Osteoblast (primary cell): ENCODE measurements at places on chromosomes 3 and 15. TPM values are rescaled to one million over a fixed set of nuclear protein-coding genes. Genes with fewer than 3 reads are reported as not detected.

The TYRO3 gene
- total RNA-seq, result 6.2 and 6.8 TPM in 2 replicates

The MAPKAPK3 gene
- 56.5 and 66.6 TPM in 2 replicates for total RNA-seq

The AP4E1 gene
- total RNA-seq, result 19.2 and 23.3 TPM in 2 replicates

The NLGN1 gene
- 7.7 and 9.0 TPM in 2 replicates for total RNA-seq

The GOLGA8G gene
- total RNA-seq, result under 0.01 TPM in 1 of 2 replicates, not detected in the other

The VWA5B2 gene
- total RNA-seq, result not detected in 2 replicates
